ENCODE measurements at places on chromosomes 3 and 15. TPM values are rescaled to one million over a fixed set of nuclear protein-coding genes. Genes with fewer than 3 reads are reported as not detected.

SNURF gene
- total RNA-seq, result 9.2 TPM

CDHR4 gene
- total RNA-seq, result 1.3 TPM

SLC6A1 gene
- total RNA-seq, result 2.2 TPM

ATP6V1A gene
- total RNA-seq, result 44.2 TPM

SH2D7 gene
- not detected for total RNA-seq

GRCh38 chr3:9230596-9230995 is 18.9 kb downstream of the SRGAP3 start:
- H3K4me1 ChIP-seq, result peaks cover 9% of the 10 kb centered on the region
- H3K36me3 ChIP-seq, result no peaks in the 10 kb centered on the region
- peak overlapping the region; percentile 26 for H3K27ac ChIP-seq

DNA sequence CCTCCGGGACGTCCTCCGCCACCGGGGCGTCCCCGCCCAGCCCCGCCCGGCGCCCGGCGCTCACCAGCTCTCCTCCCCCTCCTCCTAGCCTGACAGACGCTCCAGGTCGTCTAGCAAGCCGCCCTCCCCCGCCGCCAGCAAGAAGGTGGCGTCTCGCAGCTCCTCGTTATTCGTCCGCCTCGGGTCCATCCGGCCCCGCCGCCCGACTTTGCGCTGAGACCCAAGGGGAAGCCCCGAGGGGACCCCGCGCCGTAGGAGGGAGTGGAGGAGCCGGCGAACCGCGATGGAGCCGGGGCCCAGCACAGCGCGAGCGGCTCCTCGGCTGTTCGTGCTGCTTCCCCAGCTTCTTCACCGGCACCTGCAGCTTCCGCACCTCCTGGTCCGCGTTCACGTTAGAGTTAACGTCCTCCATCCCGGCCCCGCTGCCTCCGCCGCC is 26.3 kb upstream of the MTHFS start:
- peak overlapping the region; percentile 96 for H3K27ac ChIP-seq
- H3K4me3 ChIP-seq, result peak overlapping the region; percentile 61
- peak; percentile 69 for DNase-seq
- H3K36me3 ChIP-seq, result no peaks in the 10 kb centered on the region

DNA sequence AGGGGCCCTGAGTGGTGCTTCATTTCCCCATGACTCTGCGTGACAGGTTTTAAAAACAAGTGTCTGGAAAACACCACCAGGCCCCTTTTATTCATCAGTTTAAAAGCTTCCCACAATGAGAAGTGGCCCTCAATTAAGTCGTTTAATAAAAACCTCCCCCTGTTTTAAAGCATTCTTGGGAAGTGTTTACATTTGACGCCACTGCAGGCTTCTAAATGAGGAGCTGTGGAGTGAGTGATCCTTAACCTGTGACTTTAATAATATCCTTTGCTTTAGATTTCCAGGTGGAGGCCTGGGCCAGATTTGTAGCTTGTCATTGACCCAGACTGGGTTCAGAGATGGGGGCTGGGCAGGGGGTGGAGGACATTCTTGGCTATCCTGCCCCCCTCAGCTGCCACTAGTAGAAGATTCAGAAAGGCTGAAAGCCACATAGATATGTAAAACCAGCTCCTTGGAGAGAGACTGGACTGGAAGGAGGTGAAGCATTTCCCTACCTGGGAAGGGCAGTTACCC is 11.3 kb downstream of the CGNL1 start:
- H3K4me3 ChIP-seq, result no peak overlapping the region
- H3K27me3 ChIP-seq, result no peaks in the 10 kb centered on the region
- H3K36me3 ChIP-seq, result no peaks in the 10 kb centered on the region
- H3K4me1 ChIP-seq, result peaks cover 16% of the 10 kb centered on the region

GRCh38 chr15:63453186-63453905 is 51.0 kb upstream of the USP3 start:
- H3K27me3 ChIP-seq, result no peaks in the 10 kb centered on the region
- DNase-seq, result no peak
- no peak overlapping the region for H3K27ac ChIP-seq
- H3K4me1 ChIP-seq, result peaks cover 3% of the 10 kb centered on the region
- no peak overlapping the region for H3K4me3 ChIP-seq

DNA sequence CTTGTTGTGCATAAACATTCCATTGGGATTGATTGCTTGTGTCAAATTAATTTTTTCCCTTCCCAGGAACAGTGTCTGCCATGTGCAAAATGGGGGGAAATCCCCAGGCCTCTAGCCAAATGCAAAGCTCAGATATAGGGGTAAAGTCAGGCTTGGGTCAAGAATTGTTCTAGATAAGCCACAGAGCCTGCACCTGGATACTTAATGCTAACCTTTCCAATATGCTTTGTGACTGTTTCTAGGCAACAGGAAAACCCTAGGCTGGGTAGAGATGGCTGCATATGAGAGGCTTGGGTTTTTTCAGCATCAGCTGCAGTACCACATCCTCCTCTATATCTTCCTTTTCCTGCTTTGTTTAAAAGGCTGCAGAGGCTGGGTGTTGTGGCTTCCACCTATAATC is 61.9 kb upstream of the ROPN1 start:
- H3K27ac ChIP-seq, result no peak overlapping the region
- no peaks in the 10 kb centered on the region for H3K27me3 ChIP-seq
- no peaks in the 10 kb centered on the region for H3K36me3 ChIP-seq
- H3K4me3 ChIP-seq, result no peak overlapping the region

GRCh38 chr3:30084971-30085403 is 521.4 kb upstream of the TGFBR2 start:
- no peak overlapping the region for H3K4me3 ChIP-seq
- H3K27ac ChIP-seq, result no peak overlapping the region
- H3K27me3 ChIP-seq, result no peaks in the 10 kb centered on the region
- DNase-seq, result no peak
- no peaks in the 10 kb centered on the region for H3K4me1 ChIP-seq

DNA sequence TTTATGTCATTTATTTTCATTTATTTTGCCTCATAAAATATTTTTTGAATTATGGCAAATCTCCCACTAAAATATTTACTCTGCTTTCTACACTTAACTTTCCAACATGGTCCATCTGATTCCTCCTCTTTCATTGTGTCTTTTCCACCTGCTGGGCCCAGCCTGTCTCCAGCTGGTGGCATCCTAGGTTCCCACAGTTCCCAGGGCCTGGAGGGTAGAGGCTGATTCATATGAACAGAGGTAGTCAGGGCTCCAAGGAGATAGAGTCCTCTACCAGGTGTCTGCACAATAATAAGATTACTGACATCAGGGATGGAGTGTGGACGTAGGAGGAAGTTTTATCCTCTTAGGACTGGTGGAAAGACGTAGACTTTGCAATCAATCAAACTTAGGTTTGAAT is 14.3 kb downstream of the ZBTB38 start:
- no peak overlapping the region for H3K27ac ChIP-seq
- no peaks in the 10 kb centered on the region for H3K27me3 ChIP-seq
- no peaks in the 10 kb centered on the region for H3K36me3 ChIP-seq
- H3K4me3 ChIP-seq, result no peak overlapping the region
- H3K4me1 ChIP-seq, result peaks cover 16% of the 10 kb centered on the region

GRCh38 chr15:22981051-22981840 is 1.1 kb upstream of the CYFIP1 start:
- DNase-seq, result no peak
- no peak overlapping the region for H3K27ac ChIP-seq
- H3K36me3 ChIP-seq, result no peaks in the 10 kb centered on the region
- H3K4me3 ChIP-seq, result peak overlapping the region; percentile 57

DNA sequence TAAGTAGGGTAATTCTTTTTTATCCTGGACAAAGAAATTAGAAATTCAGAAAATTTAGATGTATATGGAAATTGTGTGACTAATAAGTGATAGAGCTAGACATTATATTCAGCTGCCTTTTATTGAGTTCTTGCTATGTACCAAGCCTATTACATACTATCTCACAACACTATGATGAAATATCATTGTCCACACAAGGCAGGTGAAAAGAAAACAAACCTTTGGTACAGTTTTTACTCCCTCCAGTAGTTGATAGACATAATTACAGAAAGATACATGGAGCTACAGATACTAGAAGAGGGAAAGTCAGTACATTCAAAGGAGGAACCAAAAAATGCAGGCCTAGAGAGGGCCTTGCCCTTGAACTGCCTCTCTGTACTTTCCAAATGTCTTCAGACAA is 4.8 kb downstream of the IQCH start:
- H3K27me3 ChIP-seq, result no peaks in the 10 kb centered on the region
- no peaks in the 10 kb centered on the region for H3K4me1 ChIP-seq
- no peak for DNase-seq

- no peaks in the 10 kb centered on the region for H3K27me3 ChIP-seq
- no peak overlapping the region for H3K4me3 ChIP-seq
- H3K36me3 ChIP-seq, result no peaks in the 10 kb centered on the region
- DNase-seq, result no peak
These were observed 74.1 kb upstream of the UBE3A start for GRCh38 chr15:25512957-25513356.

DNA sequence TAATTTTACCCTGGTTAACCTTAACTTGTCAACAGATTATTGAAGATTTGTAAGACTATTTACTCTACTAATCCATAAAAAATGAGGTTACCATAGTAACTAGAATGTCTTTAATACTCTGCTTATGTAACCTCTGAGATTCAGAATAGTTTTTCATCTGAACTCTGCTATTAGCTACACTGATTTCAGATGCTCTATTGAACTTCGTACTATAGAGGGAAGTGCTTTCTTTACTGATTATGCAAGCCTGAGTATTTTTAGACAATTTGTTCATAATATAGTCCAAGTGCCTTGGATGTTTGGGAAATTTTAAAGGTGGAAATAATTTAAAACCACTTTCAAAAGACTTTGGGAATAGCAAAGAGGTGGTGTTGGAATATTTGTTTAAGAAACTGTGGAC is 107.9 kb upstream of the GBE1 start:
- H3K27me3 ChIP-seq, result no peaks in the 10 kb centered on the region
- no peak for DNase-seq
- no peaks in the 10 kb centered on the region for H3K4me1 ChIP-seq
- no peak overlapping the region for H3K4me3 ChIP-seq
- H3K27ac ChIP-seq, result no peak overlapping the region

DNA sequence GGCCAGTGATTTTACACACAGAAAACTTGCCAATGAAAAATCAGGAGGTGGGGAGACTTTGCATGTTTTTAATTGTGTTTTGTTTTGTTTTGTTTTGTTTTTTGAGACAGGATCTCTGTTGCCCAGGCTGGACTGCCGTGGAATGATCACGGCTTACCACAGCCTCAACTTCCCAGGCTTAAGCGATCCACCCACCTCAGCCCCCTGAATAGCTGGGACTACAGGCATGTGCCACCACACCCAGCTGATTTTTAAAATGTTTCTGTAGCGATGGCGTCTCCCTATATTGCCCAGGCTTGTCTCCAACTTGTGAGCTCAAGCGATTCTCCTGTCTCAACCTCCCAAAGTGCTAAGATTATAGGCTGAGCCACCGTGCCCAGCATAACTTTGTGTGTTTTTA is 46.0 kb downstream of the MEIS2 start:
- H3K27ac ChIP-seq, result no peak overlapping the region
- H3K36me3 ChIP-seq, result no peaks in the 10 kb centered on the region
- no peak overlapping the region for H3K4me3 ChIP-seq
- DNase-seq, result no peak

DNA sequence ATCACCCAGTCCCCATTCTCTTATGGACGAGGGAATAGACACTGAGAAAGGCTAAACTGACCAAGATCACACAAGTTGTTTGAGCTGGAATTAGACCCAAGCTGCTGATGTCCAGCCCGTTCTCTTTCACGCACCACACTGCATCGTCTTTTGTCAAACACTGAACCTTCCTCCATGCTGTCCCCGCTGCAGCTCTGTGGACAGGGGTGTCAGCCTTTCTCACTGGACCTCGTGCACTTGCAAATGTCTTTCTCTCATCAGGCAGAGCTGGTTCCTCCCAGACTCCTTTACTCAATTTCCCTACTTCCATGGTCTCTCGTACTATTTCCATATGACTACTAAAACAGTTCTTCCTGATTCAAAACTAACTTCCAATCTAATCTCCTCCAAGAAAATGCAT is 161.6 kb downstream of the MEIS2 start:
- no peak for DNase-seq
- H3K4me1 ChIP-seq, result peaks cover under 1% of the 10 kb centered on the region
- H3K27ac ChIP-seq, result no peak overlapping the region
- H3K27me3 ChIP-seq, result no peaks in the 10 kb centered on the region
- H3K36me3 ChIP-seq, result no peaks in the 10 kb centered on the region
- no peak overlapping the region for H3K4me3 ChIP-seq

DNA sequence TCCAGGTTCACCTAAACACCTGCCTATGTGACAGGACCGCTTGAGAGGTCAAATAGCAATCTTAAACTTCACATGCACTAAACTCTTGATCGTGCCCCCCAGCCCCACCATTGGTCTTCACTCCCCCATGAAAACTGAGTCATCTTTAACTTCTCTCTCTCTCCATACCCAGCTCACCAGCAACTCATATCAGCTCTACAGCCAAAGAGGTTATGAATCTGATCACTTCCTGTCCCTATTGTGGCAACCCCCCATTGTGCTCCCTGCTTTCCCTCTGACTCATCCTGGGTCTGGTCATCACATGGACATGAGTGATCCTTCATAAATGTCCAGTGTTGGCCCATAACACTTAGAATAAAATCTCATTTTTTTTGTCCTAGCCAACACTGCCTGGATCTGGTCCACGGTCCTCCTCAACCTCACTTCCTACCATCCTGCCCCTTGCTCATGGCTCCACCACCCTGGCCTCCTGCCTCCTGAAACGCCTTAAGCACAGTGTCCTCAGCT is 103.4 kb upstream of the HACD2 start:
- DNase-seq, result no peak
- H3K4me1 ChIP-seq, result peaks cover 8% of the 10 kb centered on the region
- no peaks in the 10 kb centered on the region for H3K36me3 ChIP-seq

DNA sequence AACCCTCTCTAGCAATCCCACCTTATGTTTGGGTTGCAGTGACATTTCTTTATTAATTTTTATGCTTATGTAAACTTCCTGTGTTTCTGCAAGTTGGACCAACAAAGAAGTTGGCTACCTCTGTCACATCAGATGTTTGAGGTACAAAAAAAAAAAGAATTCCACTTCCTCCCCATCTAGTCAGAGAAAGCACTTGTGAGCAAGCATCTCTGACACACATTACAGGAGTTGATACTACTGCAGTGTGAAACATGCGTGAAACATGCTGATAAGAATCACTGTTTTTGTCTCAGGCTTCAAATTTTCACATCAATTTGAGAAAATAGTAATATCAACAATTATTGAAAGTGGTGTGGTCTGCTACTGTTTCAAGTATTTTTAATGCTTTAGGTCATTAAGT is 1.3 kb downstream of the SCAANT1 start:
- DNase-seq, result no peak
- H3K36me3 ChIP-seq, result no peaks in the 10 kb centered on the region

DNA sequence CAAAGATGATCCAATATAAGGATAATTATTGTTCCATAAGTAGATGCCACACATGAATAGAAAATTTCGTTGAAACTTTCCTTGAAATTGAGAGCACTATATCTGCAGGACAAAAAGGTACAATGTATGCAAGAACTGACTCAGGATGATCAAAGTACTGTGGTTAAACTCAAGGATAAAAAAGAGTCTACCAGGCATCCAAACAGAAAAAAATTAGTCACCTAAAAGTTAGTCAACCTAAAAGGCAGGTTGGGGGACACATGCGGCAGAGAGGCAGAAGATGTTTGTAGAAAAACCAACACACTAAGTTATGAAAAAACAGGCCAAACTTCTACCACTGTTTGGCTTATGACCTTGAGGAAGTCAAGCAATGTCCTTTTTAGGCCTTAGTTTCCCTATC is 68.7 kb downstream of the GSK3B start:
- no peak for DNase-seq
- no peaks in the 10 kb centered on the region for H3K27me3 ChIP-seq
- no peak overlapping the region for H3K4me3 ChIP-seq
- no peaks in the 10 kb centered on the region for H3K36me3 ChIP-seq
- no peak overlapping the region for H3K27ac ChIP-seq
